ENCODE measurements at places on chromosomes 5 and 9.

DNA sequence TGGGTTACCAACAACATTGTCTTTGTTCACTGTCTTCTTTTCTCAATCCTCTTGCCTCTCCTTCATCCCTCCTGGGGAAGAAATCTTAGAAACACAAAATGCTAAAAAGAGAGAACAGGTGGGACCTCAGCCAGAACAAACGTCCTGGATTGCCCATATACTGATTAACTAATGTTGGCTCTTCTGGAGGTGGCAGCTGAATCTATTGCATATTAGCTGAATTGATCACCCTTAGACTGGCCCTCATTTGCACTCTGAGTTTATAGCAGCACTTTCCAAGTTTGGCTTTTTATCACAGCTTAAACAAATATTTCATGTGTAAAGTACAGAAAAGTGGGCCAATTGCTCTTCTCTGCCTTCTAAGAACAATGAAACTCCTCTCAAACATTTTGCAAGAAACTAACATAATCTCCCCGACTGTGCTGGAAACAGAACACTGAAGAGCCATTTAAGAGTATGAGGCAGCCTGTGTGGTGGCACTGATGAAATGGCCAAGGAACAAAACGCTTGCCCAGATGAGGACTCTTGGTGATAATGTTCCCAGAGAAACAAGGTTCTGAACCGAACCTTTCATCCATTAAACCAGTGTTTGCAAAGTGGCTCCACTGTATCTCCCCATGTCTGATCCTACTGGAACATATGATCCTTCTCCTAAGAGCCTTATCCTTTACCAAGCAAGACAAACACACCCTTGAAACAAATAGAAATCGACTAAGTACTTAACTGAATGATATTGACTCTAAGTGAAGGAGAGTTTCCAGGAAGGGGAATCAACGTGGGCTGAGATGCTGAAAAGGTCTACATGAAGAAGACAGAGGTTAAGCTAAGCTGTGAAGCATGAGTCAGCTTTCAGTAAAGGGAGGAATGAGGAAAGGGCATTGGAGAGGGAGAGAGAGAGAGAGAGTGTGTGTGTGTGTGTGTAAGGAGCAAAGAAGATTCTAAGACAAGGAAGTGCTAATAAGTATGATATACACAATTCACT lies 83.2 kb upstream of the LIFR start:
- DNase-seq: no peak

GRCh38 chr9:21056931-21057330 lies 20.8 kb downstream of the IFNB1 start:
- DNase-seq: peak; percentile 10

DNA sequence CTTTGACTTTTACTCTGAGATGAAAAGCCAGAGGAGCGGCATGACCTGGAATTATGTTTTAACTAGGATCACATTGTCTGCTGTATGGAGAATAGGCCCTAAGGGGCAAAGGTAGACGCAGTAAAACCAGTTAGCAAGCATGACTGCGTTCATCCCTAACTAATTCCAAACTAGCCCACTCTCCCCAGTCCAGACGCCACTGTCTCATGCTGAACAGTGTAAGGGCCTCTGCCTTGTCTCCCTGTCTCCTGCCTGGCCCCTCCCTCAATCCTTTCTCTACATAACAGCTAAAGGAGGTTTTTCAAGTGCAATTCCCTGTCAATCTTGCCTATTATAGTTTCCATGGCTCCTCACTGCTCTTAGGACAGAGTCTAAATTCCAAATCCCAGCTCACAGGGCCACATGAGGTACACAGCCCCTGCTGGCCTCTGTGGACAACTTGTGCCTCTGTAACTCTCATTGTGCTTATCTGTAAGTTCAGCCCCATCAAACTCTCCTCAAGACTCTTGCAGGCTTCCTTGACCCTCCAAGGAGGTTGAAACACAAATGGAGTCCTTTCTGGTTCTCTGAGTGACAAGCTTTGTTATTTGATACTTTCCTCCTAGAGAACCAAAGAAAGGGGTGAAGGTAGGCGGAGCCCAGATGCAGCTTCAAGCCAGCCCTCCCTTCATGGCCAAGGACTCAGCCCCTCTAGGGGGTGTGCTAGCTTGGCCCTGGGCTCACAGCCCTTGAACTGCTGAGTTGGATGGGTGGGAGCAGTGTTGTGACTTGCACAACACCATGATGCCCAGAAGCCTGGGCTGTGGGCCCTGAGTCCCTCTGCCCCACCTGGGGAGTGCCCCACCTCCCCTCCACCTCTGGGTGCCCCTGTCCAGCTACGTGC lies 16.0 kb upstream of the SLC22A4 start:
- no peak for DNase-seq

DNA sequence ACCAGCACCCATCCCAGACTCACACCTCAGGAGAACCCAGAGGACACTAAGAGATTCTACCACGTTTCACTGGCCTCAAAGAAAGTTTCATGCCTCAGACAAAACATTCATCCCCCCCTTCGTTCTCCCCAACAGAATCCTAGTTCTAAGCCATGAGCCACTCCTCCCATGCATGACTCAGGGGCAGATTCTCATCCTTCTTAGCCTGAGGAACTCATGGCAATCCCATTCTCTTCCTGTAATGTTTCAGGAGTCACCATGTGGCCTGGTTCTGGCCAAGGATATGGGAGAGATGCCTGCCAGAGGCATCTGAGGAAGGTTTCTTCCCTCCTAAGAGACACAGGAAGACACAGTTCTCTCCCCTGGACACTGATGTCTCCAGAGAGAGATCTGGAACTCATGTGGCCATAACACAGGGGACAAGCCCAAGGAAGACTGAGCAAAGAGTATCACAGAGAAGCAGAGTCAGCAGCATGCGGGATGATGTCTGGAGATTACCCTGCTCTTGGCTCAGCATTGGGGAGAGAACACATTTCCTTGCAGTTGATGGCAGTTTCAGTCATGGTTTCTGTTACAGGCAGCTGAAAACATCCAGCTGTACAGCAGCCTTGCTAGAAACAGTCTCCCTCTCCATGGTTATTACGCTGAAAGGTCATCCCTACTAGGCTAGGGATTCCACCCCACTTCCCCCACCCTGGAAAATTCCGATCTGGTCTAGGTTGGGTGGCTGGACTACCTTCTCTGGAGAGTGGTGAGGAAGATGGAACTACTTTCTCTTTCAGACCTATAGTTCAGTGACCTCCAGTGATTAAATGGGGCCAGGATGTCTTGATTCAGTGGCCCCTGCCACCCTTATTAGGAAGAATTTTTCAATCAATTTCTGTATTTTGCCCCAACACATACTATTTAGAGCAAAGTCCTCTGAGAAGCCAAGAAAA lies 115.4 kb downstream of the ZNF608 start:
- DNase-seq: no peak

- DNase-seq: no peak
Observed at GRCh38 chr9:100317706-100318105, 35.0 kb downstream of the TEX10 start.

DNA sequence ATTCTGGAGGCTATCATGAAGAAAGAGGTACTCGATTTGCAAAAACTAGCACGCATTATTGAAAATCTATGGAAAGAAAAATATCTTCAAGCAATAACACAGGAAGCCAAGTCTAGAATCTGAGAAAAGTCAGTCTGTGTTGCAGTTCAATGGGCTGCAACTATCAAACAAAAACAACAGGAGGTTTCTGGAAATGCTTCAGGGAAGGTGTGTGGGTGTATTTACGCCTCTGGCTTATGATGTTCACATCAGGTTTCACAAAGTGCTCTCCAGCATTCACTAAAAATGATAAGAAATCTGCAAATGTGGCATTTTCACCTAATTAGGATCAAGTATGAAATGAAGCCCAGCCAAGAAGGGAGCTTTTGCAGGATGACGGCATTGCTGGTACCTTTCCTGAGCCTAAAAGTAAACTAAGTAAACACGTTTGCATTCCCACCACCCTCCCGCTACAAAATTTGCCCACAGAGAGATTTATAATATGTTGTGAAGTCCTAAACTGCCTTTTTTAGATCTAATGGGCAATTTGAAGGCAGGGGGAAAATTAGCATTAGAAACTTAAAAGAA lies 146.4 kb downstream of the GABRB2 start:
- no peak for DNase-seq

DNA sequence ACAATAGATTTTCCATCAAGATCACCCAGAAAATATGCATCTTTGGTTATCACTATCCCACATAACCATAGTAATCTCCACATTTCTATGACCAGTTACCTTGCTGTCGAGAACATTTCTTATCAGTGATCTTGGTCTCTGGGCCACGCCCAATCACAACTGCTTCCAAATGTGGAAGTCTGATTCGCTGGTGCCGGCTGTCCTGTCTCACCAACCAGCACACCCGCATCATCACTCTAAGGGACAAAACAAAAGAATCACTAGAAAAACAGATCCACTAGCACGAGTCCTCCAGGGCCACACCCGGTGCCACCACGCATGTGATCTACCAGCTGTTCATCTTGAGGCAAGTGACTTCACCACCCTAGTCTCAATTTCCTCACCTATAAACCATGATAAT lies 11.8 kb downstream of the APTX start:
- DNase-seq: no peak

DNA sequence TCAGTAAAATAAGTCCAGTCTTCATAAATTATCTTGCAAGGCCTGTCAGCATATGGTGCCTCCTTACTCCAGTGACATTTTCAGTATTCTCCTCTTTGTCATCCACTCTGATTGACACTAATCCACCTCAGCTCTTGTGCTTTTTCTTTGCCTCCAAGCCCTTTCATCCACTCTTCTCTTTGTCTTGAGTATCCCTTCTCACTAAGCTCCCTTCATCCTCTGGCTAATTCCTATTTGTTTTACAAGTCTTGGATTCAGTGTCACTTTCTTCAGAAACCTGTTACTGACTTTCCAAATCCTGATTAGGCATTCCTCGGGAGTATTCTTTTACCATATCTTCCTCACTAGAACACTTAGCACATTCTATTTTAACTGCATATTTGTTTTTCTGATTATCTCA lies 100.6 kb upstream of the VCAN start:
- no peak for DNase-seq

- DNase-seq: no peak
Observed at GRCh38 chr5:561408-561807, 37.2 kb upstream of the SLC9A3 start.

DNA sequence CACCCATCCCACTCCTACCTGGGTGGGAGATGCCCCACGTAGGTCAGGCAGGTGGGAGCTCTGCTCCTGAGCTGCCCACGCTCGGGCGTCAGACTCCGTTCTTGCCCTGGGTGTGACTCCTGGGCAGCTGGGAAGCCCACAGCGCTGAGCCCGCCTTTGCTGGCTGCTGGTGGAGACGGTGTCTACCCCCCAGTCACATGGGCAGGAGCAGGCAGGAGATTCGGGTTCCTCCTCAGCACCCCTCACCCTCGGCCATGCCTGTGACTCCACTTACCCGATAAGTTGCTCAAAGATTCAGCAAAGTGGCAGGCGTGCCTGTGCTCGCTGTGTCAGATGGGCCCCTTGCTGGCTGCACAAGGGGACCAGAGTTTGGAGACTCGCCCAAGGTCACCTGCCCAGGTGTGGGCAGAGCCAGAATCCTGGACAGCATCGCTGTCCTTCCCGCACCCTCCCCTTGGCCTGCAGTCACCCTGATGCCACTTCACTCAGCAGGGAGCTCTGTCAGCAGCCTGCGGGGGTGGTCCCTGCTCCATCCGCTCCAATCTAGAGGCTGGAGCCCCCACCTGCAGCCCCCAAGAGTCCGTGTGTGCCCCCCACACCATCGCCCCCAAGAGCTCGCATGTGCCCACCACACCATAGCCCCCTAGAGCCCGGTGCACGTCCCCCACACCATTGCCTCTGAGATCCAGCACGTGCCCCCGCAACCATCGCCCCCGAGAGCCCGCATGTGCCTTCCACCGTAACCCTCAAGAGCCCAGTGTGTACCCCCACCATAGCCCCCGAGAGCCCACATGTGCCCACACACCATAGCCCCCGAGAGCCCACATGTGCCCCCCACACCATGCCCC lies 4.2 kb downstream of the LCN1 start:
- DNase-seq: no peak

- no peak for DNase-seq
Observed at GRCh38 chr5:174775081-174775480, 50.7 kb downstream of the MSX2 start.

DNA sequence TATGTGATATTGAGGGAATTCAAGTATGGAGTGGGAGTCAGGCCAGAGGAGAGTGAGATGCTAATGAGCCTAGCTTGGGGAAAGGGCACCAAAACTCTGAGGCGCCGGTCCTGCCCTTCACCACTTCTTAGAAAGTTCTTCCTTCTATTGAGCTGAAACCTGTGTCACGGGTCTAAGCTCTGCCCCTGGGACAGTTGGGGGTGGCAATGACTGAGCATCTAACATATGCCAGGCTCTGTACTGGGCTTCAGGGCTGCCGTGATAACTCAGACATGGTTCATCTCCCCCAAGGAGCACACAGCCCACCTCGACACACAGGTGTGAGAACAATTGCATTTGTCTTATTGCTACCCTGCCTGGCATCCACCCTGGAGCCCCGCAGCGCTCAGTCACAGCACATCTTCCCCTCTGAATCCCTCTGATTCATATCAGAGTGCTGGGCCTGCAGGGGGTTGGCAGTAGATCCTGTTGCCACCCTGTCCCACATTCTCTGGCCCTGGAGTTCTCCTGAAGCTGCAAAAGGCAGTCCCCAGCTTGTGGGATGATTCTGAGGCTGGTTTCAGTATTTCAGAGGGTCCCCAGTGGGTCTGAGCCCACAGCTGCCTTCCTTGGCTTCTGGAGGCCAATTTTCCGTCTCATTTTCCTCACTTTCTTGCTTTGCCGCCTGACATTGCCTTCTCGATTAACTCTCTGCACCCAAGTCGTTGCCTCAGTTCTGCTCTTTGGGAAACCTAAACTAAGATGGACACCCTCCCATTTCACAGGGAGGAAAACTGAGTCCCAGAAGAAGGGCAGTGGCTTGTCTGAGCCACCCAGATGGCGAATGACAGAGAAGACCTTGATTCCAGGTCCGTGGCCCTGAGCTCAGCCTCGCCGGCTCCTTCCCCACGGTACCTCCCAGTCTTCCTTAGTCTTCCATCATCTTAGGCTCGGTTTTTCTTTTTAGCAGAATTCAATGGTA lies 42.5 kb downstream of the ALG2 start:
- no peak for DNase-seq

- no peak for DNase-seq
Observed at GRCh38 chr9:129414993-129415941, 205.6 kb downstream of the C9orf50 start.

GRCh38 chr9:122314165-122314564 lies 49.5 kb downstream of the MRRF start:
- no peak for DNase-seq

DNA sequence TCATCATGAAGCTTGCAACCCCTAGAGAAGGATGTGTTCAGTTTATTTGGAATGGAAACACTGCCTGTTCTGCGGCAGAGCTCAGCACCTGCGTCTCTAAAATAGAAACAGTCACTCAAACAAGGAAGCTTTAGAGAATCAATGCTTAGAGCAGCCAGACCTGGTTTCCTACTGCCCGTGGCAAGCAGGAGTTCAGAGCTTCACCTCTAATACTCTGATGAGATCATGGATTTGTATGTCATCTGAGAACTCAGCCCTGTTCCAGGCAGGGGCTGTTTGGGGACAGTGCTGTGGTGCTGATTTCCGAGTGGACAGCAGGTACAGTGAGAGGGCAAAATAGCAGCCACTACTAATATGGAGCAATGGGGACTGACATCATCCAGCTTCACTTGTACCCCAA lies 236.0 kb upstream of the IRX1 start:
- no peak for DNase-seq

GRCh38 chr9:83972286-83972685 lies 7.7 kb downstream of the HNRNPK start:
- DNase-seq: no peak

- no peak for DNase-seq
Observed at GRCh38 chr5:36502608-36503007, 103.8 kb upstream of the SLC1A3 start.
